Ovary (tissue), 10 donors: ENCODE measurements at places on chromosomes 6 and 20. TPM values are rescaled to one million over a fixed set of nuclear protein-coding genes. Genes with fewer than 3 reads are reported as not detected.

GRCh38 chr6:146871611-146872425 lies 273.0 kb downstream of the ADGB start:
- DNase-seq: no peak
- H3K36me3 ChIP-seq: no peaks in the 10 kb centered on the region
- H3K4me1 ChIP-seq: no peaks in the 10 kb centered on the region
- no peaks in the 10 kb centered on the region for H3K27me3 ChIP-seq
- H3K27ac ChIP-seq: no peak overlapping the region

DNA sequence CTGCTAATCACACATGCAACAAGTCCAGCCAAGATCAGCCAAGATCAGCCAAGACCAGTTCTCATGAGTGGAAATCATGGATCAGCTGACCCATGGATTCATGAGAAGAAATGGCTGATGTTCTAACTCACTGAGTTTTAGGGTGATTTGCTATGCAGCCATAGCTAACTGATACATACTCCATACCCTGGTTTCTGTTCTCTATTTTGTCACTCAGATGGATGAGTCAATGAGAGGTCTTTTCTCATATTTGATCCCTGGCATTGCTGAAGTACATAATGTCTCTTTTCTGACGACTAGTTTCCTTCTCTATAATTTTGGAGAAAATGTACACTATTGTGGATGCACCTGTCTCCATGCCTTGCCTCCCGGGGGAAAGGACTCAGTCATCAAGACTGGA lies 118.4 kb upstream of the LY86 start:
- no peak for DNase-seq
- H3K4me3 ChIP-seq: no peak overlapping the region
- H3K4me1 ChIP-seq: no peaks in the 10 kb centered on the region
- H3K27ac ChIP-seq: no peak overlapping the region
- no peaks in the 10 kb centered on the region for H3K27me3 ChIP-seq
- H3K36me3 ChIP-seq: no peaks in the 10 kb centered on the region

- no peak for DNase-seq
- no peaks in the 10 kb centered on the region for H3K27me3 ChIP-seq
- peak overlapping the region; percentile 10 for H3K4me3 ChIP-seq
- no peaks in the 10 kb centered on the region for H3K36me3 ChIP-seq
- H3K4me1 ChIP-seq: peaks cover 3% of the 10 kb centered on the region
Measured at GRCh38 chr6:80523010-80523409, 416.5 kb downstream of the BCKDHB start.

DNA sequence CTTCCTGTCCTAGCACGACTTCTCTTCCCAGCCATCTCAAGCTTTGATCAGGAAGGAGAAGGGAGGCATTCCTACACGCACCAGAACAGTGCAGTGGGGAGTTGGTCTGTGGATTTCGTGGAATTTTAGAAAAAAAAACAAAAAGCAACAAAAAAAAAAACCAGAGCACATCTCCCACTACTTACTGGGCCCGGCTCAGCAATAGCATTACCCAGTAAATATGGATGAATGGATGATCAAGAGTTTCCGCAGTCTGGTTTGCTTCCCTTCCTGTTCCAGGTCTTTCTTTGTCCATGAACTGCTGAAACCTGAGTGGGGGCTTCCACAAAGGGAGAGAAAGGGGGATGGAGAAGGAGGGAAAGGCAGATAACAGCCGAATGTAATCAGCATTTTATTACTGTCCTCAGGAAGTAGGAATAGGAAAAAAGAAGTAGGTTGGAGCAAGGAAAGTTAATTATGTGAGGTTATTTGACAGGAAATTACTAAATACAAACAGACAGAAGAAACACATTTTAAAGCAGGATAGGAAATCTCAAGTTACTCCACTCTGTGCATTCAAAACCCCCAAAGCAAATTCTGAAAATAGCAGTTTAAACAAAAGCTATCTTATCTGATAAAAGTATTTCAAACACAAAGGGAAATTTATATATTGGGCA lies 349.0 kb downstream of the PRL start:
- H3K27ac ChIP-seq: no peak overlapping the region
- no peak overlapping the region for H3K4me3 ChIP-seq
- DNase-seq: no peak
- H3K27me3 ChIP-seq: no peaks in the 10 kb centered on the region
- H3K36me3 ChIP-seq: no peaks in the 10 kb centered on the region

- no peak for DNase-seq
- no peaks in the 10 kb centered on the region for H3K36me3 ChIP-seq
- no peak overlapping the region for H3K4me3 ChIP-seq
- no peaks in the 10 kb centered on the region for H3K4me1 ChIP-seq
Measured at GRCh38 chr6:24971067-24971466, 35.3 kb upstream of the RIPOR2 start.

DNA sequence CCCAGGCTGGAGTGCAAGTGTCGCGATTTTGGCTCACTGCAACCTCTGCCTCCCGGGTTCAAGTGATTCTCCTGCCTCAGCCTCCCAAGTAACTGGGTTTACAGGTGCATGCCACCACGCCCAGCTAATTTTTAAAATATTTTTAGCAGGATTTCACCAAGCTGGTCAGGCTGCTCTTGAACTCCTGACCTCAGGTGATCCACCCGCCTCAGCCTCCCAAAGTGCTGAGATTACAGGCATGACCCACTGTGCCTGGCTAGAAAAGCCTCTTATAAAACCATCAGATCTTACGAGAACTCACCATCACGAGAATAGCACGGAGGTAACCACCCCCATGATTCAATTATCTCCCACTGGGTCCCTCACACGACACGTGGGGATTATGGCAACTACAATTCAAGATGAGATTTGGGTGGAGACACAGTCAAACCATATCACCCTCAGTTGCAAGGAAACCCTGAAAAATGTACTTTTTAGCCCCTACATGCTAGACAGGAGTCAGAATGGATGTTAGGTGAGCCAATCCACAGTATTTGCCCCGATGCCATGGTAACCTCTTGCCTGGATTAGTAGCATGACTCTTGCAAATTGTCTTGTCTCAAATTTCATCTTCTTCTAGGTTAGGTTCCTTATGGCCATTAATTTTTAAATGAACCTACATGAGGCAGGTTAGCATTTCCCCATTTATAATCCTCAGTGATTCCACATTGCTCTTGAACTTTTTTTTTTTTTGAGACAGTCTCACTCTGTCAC lies 17.1 kb upstream of the SASH1 start:
- no peak for DNase-seq
- H3K27ac ChIP-seq: no peak overlapping the region
- no peaks in the 10 kb centered on the region for H3K27me3 ChIP-seq
- H3K36me3 ChIP-seq: no peaks in the 10 kb centered on the region
- H3K4me3 ChIP-seq: no peak overlapping the region
- no peaks in the 10 kb centered on the region for H3K4me1 ChIP-seq

GRCh38 chr6:158272324-158272723 lies 39.9 kb upstream of the TULP4 start:
- H3K36me3 ChIP-seq: no peaks in the 10 kb centered on the region
- no peak overlapping the region for H3K4me3 ChIP-seq
- no peak overlapping the region for H3K27ac ChIP-seq
- peaks cover 1% of the 10 kb centered on the region for H3K4me1 ChIP-seq

- H3K27me3 ChIP-seq: no peaks in the 10 kb centered on the region
- no peak for DNase-seq
- H3K4me3 ChIP-seq: no peak overlapping the region
- H3K36me3 ChIP-seq: no peaks in the 10 kb centered on the region
Measured at GRCh38 chr6:44064089-44064947, 62.9 kb downstream of the MRPL14 start.

DNA sequence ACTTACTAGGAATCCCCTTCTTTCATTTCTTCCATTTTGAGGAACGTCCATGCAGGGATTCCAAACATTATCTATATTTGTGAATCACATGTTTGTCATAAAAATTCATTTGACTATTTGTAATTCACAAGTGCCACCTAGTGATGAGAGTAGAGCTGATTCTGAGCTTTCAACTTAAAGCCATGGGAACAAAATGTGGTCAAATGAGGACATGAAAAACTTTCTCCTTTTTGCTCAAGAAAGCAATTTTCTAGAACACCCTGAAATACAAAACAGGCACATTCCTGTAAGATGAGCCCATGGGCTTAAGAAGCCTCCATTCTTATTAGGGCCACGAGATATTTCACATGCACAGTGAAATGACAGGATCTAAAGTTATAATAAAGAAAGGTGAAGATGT lies 12.3 kb downstream of the MAP3K7 start:
- no peak overlapping the region for H3K4me3 ChIP-seq
- H3K4me1 ChIP-seq: no peaks in the 10 kb centered on the region
- DNase-seq: no peak
- no peak overlapping the region for H3K27ac ChIP-seq

- H3K4me1 ChIP-seq: peaks cover 3% of the 10 kb centered on the region
- H3K27me3 ChIP-seq: no peaks in the 10 kb centered on the region
- no peak overlapping the region for H3K4me3 ChIP-seq
- DNase-seq: no peak
- no peak overlapping the region for H3K27ac ChIP-seq
Measured at GRCh38 chr20:51374456-51374830, 168.1 kb downstream of the NFATC2 start.

DNA sequence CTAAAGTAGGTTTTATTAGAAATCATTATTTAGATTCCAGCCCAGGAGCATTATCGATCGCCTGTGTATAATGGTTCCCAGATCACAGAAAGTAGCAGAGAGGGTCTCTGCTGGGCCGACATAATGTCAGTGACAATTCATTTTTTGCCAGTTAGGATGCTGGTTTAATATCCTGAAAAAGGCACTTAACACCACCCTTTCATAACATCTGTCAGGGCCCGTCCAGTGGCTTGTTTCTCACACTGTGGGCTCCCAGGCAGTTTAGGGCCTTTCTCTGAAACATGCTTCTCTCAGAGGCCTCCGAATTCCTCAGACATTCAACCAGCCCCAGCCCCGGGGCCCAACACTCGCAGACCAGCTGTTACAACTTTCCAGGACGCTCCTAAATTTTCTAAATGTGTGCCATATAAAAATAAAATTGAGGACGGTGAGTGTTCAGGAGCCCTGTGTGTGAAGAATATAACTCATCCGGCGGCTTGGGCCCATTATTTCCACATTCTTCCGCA lies 108.6 kb upstream of the EYA4 start:
- no peak overlapping the region for H3K4me3 ChIP-seq
- no peaks in the 10 kb centered on the region for H3K4me1 ChIP-seq
- no peak overlapping the region for H3K27ac ChIP-seq
- DNase-seq: no peak

GRCh38 chr6:160766989-160767646 lies 65.1 kb downstream of the PLG start:
- peaks cover 4% of the 10 kb centered on the region for H3K4me1 ChIP-seq
- H3K36me3 ChIP-seq: no peaks in the 10 kb centered on the region
- DNase-seq: peak; percentile 84
- H3K4me3 ChIP-seq: peak overlapping the region; percentile 59

GRCh38 chr6:143746202-143747119 lies 68.7 kb downstream of the PHACTR2 start:
- H3K4me3 ChIP-seq: no peak overlapping the region
- peak overlapping the region; percentile 76 for H3K27ac ChIP-seq
- DNase-seq: no peak
- no peaks in the 10 kb centered on the region for H3K27me3 ChIP-seq
- H3K4me1 ChIP-seq: peaks cover 28% of the 10 kb centered on the region
- no peaks in the 10 kb centered on the region for H3K36me3 ChIP-seq

GRCh38 chr6:138349891-138350290 lies 27.8 kb upstream of the SMIM28 start:
- DNase-seq: no peak
- H3K27me3 ChIP-seq: no peaks in the 10 kb centered on the region
- H3K4me1 ChIP-seq: no peaks in the 10 kb centered on the region

GRCh38 chr6:104908888-104909525 lies 47.9 kb upstream of the LIN28B start:
- H3K4me1 ChIP-seq: no peaks in the 10 kb centered on the region
- no peak overlapping the region for H3K27ac ChIP-seq
- DNase-seq: no peak
- no peaks in the 10 kb centered on the region for H3K27me3 ChIP-seq
- no peak overlapping the region for H3K4me3 ChIP-seq

DNA sequence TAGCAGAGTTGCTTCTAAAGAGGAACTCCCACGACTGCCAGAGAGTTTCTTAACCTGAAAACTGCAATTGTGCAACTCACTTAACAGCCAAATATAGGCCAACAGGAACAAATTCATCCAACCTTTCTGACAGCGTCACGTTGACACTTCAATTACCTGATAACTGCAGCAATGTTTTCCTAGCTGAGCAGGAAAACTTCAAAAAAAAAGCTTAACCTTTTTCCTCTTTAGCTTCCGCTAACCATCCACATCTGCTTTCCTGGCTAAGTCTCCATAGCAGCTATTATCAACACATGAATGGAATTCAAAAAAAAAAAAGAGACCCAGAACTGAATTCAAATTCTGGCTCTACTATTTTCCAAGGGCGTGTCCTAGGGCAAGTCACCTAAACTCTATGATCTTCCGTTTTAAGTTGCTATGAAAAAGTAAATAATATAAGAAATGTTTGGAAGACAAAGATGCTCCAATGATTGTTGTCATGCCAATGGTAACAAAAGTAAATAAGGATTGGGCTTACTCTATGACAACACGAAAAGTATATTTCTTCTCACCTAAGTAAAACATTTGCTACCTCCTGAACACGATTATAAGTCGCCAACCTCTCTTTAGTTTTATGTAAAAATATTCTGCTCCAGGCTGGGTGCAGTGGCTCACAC lies 524.6 kb upstream of the JARID2 start:
- no peak overlapping the region for H3K27ac ChIP-seq
- H3K36me3 ChIP-seq: no peaks in the 10 kb centered on the region
- peaks cover 3% of the 10 kb centered on the region for H3K4me1 ChIP-seq

DNA sequence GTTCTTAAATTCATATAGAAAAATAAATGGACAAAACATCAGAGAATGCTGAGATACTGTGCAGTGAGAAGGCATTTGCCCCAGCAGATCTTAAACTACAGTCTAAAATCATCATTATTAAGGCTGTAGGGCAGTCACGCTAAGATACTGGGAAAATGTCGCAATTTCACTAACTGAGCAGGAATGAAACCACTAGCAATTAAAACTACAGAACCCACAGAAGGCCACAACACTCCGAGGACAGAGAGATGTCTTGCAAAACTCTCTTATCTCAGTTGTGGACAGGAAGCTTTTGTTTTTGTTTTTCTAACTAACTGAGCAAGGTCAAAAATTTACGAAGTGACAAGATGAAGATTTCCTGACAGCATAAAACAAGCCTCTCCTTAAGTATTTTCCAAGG lies 18.2 kb downstream of the GNAS-AS1 start:
- no peak overlapping the region for H3K4me3 ChIP-seq
- H3K27me3 ChIP-seq: no peaks in the 10 kb centered on the region
- no peaks in the 10 kb centered on the region for H3K4me1 ChIP-seq
- no peaks in the 10 kb centered on the region for H3K36me3 ChIP-seq
- DNase-seq: no peak

Gene GABRR1
- total RNA-seq: not detected

Gene STMND1
- 0.37 TPM for total RNA-seq

Gene SLC2A4RG
- 104 TPM for total RNA-seq

Gene MRAP2
- 1.8 TPM for total RNA-seq

Gene BNIP5
- total RNA-seq: 0.24 TPM

Gene PLCB4
- total RNA-seq: 7.9 TPM

Gene MYLK2
- not detected for total RNA-seq

Gene ELOVL5
- 41.8 TPM for total RNA-seq

Gene TSHZ2
- 79.5 TPM for total RNA-seq
